ENCODE measurements at places on chromosomes 16 and 17.

DNA sequence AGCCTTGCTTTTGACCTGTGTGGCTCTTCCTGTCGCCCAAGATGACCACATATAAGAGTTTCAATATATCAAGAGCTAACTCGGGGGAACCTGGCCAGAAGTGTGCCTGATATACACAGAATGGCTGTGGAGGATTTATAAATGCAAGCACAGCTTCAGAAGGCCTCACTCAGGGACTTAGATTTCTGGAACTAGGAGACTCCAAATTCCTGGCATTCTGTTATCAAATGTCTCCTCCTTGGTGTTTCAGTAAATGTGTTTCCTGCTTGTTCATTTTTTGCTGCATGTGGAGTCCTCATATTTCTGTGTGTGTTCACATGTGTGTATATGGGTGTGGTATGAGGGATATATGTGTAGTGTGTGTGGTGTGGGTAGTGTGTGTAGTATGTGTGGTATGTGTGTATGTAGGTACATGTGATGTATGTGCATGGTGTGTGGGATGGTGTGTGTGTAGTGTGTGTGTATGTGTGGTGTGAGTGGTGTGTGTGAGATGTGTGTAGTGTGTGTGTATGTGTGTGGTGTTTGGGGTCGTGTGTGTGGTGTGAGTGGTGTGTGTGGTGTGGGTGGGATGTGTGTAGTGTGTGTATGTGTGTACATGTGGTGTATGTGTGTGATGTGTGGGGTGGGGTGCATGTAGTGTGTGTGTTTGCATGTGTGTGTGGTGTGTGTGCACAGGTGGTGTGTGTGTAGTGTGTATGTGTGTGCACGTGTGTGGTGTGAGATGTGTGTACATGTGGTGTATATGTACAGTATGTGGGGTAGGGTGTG lies 981 bp upstream of the CD300H start:
- no peak for DNase-seq

GRCh38 chr16:79716645-79717332 lies 116.3 kb upstream of the MAF start:
- no peak for DNase-seq

- DNase-seq, result no peak
These were observed 15.9 kb downstream of the VEZF1 start for GRCh38 chr17:57972151-57972550.

GRCh38 chr17:77728474-77728795 lies 230.1 kb upstream of the TNRC6C start:
- DNase-seq, result no peak

DNA sequence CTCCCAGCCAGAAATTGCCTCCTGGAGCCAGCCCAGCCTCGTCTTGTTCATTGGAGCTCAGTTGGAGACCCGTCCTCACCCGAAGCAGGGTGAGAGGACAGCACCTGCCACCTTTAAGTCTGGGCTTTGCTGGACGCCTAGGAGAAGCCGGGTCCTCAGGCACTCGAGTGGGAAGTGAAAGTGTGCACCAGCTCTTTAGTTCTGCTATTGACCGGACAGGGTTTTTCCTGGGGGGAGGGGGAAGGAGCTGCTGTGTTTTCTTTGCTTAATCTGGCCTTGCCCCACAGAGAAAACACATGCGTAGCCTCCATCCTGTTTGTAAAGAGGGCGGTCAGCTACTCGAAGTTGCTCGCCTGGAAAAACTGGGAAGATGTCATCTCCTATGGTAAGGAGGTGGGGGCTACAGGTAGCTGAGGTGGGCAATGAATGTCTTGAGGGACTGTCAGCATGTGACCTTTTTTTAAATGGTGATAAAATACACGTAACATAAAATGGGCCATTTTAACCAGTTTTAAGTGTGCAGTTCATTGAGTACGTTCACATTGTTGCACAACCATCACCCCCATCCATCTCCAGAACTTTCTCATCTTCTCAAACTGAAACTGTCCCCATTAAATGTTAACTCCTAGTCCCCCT lies 34.4 kb downstream of the CMIP start:
- no peak for DNase-seq

DNA sequence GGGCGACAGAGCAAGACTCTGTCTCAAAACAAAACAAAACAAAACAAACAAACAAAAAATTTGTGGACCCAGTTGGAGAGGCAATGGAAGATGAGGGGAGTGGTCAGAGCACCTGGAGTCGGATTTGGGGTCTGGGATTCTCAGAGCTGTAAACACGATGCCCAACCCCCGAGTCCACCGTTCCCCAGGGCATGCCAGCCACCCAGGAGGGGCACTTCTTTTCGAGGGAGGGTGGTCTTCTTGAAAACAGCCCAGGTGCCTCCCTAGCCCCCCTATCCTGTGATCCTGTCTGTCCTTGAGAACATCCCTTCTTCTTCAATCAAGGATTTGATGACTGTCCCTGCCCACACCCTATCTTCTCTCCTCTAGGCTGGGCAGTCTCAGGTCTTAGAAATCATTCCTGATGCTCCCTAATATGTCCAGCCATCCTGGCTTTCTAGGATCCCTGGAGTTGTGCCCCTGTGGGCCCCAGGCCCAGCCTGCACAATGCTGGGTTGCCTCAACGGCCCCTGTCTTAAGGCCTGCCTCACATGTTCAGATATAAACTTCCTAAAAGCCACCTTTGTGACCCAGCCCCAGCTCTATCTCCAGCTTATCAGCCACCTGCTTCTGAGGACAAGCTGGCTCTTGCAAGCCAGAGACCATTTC lies 3.1 kb upstream of the SLC13A2 start:
- no peak for DNase-seq

- DNase-seq, result no peak
These were observed 103.8 kb downstream of the MARF1 start for GRCh38 chr16:15539197-15539596.

DNA sequence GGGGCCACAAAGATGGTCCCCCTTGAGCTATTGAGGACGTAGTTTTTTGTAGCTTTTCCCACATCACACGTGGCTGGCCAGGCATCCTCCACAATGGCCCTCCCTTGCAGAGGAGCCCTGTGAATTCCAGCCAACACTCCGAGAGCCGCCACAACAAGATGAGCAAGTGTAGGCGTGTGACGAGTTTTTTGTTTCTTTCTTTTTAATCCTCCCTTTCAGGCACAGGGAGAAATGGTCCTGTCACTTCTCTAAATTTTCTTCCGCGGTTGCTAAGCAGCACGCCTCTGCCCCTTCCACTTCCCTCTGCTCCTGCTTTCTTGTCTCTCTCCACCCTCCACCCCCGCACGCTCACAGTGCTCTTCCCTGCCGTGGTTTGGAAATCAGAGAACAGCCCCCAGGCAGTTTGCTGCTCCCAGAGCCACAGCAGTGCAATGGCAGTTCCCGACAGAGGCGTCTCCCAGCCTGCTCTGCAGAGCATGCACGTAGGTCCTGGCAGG lies 68.0 kb upstream of the MRTFB start:
- DNase-seq, result no peak

All from stimulated activated CD8-positive, alpha-beta memory T cell treated with anti-CD3 and anti-CD28 coated beads, Interleukin-4, amount 100 ng/mL, for 1 hour (primary cell).